ENCODE measurements at places on chromosomes 13 and 19.

- no peak for DNase-seq
Measured at GRCh38 chr13:107974409-107974808, 240.9 kb downstream of the LIG4 start.

GRCh38 chr19:41175801-41176777 is 16.9 kb upstream of the CYP2S1 start:
- peak; percentile 70 for DNase-seq

- DNase-seq, result no peak
Measured at GRCh38 chr19:48635966-48636858, 967 bp downstream of the DBP start.

DNA sequence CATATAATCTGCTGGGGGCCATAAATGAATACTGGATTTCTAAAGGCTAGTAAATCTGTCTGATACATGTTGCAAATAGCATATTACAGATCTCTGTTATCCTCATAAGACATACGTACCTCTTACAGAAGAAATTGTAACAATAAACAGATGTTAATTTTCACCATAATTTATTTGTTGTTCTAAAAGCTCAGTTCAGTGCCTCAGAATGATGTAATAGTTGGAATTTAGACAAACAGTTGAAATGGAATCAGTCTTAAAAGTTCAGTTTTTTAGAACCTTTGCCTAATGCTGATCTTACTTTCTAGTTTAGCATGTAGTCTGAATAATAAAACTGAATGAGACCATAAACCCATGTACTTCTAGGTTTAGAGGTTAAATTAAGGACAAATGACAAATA is 43.1 kb downstream of the B3GLCT start:
- DNase-seq, result peak; percentile 5

DNA sequence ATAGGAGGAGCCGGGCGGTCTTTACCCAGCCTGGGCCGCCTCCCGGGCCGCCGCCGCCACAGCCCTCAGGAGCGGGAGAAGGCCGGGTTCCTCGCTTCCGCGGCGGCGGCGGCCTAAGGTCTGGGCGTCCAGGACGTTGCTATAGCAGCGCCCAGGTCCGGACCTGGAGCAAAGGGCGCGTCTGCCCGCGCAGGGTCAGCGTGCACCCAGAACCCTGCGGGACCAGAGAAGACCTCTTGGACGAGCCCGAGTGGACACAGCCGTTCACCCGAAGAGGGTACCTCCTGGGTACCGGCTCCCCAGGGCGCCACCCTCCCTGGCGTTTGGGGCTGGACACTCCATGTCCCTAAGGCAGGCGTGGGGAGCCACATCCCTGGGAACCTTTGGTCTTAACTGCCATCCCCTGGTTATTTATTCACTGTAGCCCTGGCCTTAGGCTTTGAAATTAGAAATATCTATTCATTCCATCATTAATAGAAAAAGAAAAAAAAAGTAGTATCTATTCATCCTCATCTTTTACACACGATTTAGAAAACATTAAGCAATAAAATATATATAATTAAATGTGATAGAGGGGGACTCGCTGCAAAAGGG is 2.4 kb downstream of the DZIP1 start:
- DNase-seq, result peak; percentile 61

DNA sequence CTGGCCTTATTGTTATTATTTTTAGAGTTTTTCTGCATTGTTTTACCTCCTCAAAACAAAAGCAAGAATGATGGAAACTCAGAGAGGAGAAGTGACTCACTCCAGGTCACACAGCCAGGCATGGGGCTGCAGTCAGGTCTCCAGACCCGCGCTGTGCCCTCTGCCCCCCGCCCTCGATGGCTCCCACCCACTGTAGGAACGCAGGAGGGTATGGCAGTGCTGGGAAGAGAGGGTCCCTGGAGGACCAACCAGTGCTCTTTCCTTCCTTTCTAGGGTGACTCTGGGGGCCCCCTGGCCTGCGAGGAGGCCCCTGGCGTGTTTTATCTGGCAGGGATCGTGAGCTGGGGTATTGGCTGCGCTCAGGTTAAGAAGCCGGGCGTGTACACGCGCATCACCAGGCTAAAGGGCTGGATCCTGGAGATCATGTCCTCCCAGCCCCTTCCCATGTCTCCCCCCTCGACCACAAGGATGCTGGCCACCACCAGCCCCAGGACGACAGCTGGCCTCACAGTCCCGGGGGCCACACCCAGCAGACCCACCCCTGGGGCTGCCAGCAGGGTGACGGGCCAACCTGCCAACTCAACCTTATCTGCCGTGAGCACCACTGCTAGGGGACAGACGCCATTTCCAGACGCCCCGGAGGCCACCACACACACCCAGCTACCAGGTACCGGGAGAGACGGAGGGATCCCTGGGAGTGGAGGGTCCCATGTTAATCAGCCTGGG is 5.6 kb downstream of the TIMM13 start:
- DNase-seq, result no peak
